Caco-2 (cell line): ENCODE measurements at places on chromosomes 2 and 18.
A peak's percentile ranks its signal among the peaks of the same experiment; 100 is the strongest.

DNA sequence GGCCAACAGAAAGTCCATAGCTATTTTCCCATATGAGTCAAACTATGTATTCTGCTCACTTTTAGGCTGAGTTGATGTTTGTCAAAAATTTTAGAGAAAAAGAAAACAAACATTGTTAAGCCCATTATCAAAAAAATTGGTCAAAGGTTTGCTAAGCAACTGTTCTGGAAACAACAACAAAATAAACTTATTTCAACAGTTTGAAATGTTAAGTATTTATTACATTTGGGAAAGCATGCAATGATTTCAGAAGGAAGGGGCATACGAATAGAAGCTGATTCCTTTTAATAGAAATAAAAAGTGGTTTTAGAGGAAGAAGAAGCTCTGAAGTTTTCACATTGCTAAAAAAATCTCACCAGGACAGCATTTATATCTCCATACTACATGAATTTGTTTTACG lies 1837.5 kb upstream of the CELF4 start:
- no peak for DNase-seq

GRCh38 chr2:8312861-8313830 lies 368.7 kb upstream of the ID2 start:
- no peak for DNase-seq

DNA sequence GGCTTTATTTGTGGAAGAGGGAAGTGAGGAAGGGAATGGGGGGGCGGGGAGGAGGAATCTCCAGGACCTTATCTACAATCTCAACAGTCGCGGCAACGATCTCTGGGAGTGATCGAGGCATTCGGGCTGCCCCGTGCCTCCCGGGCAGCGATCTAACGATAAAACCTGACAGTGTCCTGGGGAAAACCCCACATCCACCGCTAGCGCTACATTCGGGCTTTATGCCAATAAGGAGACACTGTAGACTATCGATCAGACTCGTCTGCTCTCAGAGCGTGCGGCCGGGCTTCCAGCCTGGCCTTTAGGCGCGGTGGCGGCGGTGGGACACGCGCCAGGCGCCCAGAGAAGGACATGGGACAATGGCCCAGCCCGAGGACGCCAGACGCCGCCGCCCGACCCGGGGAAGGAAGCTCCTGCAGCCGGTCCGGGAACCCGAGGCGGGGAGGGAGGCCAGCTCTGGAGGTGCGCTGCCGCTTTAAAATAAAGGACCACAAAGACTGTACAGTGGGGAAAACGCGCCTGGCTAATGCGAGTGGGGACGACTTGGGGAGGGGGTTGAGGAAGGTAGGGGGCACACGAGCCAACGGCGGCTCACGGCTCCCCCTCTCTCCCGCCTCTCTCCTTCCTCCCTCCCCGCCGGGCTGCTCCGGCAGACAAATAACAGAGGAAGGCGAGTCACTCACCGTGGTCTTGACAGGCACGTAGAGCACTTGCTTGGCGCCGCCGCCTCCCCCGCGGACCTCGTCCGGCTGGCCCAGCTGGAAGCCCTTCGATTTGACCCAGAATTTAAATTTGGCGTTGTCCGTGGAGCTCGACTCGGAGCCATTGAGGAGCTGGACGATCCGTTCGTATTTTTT lies 2.2 kb downstream of the NOL4 start:
- peak; percentile 0 for DNase-seq

- DNase-seq, result no peak
Observed at GRCh38 chr2:234851451-234851850, 100.4 kb upstream of the SH3BP4 start.

DNA sequence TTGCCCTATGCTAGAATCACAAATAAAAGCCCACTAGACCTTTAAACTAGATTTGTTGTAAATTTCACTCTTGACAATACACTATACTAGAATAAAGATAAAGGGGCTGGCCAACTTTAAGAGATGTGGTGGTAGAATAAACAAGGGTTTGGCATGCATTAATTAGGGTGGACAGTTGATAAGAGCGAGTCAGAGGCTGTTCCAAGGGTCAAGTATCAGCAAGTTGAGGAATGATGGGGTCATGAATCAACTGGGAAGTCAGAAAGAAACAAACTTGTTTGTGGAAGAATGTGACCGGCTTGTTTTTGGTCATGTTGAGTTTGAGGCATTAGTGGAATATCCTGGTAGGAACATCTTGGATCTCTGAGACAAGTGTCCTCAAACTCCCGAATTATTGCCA lies 398.3 kb upstream of the TNP1 start:
- no peak for DNase-seq

GRCh38 chr2:232420463-232421188 lies 14.0 kb downstream of the ALPG start:
- DNase-seq, result peak; percentile 64

DNA sequence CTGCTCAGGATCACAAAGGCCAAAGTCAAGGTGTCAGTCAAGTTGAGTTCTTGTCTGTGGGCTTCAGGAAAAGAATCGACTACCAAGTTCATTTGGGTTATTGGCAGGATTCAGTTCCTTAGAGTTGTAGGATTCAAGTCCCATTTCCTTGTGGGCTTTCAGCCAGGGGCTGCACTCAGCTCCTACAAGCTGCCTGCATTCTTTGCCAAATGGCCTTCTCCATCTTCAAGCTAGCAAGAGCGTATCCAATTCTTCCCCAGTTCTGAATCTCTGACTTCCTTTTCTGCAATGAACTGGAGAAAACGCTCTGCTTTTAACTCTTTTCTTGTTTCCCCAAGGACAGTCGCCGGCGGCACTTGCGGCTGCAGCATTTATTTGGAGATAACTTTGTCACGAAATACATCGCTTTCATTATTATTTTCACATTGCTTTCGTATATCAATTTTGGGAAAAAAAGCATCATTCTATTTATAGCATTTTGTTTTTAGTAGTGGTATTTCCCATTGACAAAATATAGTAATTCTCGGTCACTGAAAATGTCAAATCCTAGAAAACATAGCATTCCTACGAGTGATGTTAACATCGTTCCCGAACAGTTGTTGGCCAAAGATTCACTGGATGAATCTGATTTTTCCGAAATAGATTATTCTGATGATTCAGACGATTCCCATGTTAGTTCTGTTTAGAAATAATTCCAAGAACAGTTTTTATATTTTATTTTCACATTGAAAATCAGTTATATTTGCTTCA lies 59.6 kb upstream of the SERPINE2 start:
- no peak for DNase-seq

GRCh38 chr2:25098056-25098455 lies 56.2 kb downstream of the EFR3B start:
- no peak for DNase-seq
